ENCODE measurements at places on chromosomes 2 and 18.
A peak's percentile ranks its signal among the peaks of the same experiment; 100 is the strongest.

DNA sequence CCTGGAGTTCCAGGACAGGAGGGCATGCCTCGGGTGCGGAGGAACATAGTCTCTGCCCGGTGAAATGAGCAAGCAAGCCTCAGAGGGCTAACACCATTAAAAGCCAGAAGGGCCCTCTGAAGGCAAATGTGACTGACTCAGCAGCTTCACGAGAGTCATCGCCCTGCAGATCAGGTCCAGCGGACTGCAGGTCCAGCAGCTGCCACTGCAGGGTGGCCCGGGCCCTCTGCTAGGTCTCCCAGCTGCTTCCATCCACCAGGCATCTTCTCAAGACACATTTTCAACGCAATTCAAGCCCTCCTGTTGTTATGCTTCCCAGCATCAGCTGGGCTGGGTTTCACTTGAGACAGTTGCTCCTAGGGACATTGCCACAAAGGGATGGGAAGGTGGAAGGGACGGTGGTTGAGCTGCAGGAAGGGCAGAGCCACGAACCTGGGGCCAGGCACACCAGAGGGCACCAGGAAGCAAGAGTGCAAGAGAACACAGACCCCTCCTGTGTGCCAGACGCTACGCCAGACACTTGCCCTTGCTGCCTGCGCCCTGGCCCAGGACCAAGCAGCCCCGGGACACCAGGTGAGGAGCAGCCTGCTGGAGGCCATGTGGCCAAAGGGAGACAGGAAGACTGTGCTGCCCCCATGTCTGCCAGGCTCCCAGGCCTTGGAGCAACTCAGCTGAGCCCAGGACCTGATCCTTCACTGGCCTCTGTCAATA lies 173.0 kb downstream of the HDAC4 start:
- no peak for DNase-seq

DNA sequence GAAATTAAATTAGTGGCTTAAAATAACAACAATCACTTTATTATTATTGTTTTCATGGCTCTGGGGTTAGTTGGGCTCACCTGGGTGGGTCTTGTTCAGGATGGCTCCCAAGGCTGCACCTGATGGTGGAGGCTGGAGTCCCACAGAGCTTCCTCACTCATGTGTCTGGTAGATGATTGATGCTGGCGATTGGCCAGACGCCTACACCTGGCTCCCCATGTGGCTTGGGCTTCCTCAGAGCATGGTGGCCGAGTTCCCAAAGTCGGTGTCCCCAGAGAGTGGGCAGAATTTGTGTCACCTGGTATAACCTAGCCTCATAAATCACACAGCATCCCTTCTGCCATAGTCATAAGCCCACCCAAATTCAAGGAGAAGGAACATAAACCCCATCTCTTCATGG lies 18.2 kb downstream of the DBI start:
- DNase-seq: peak; percentile 27

DNA sequence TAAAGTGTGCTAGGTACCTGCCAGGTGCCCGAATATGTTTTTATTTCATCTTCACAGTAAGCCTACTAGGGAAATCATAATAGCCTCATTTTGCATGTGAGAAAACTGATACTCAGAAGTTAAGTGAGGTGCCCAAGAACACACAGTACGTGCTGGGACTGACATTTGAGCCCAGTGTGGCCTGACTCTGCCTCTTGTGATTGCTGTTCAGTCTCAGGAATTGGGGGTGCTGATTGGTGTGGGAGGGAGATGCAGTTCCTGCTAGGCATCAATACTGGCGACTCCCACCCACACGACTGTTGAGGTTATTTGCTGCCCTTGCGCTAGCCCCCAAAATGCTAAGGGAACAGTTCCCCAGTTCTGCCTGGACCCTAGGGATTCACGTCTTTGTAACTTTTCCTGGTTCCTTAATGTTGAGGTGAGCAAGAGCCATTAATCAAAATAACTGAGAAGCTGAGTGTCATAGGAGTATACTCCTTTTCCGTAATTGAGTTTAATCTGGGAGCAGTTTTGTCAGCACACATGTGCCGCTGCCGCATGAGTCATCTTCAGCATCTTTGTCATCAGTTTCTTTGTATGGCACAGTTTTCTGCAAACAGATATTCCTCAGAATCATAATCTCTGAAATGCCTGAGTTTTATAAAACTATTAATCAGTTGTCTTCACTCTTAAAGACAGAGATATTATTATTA lies 120.7 kb downstream of the NCK2 start:
- no peak for DNase-seq

- DNase-seq: no peak
Measured at GRCh38 chr2:219350710-219351221, 18.2 kb upstream of the RESP18 start.

DNA sequence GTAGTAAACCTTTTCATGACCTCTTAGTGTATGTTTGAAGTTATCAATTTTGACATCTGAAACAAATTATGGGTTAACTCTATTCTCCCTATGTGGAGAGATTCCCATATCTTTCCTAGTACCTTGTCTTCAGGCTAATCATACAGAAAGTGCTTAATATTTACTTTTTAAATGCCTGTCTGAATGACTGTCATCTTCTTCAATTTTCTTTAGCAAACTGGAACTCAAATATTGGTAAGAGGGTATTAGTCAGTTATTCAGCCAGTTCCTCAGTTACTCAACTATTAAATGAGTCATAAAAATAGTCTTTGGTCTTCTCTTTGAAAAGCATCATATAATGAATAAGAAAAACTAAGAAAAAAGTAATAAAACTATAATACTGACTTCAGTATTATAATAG lies 1038.0 kb upstream of the PIK3C3 start:
- DNase-seq: no peak

- peak; percentile 72 for DNase-seq
Measured at GRCh38 chr18:12726774-12727550, 24.1 kb downstream of the PSMG2 start.

GRCh38 chr18:5630057-5630899 lies 86.5 kb upstream of the EPB41L3 start:
- DNase-seq: peak; percentile 44

DNA sequence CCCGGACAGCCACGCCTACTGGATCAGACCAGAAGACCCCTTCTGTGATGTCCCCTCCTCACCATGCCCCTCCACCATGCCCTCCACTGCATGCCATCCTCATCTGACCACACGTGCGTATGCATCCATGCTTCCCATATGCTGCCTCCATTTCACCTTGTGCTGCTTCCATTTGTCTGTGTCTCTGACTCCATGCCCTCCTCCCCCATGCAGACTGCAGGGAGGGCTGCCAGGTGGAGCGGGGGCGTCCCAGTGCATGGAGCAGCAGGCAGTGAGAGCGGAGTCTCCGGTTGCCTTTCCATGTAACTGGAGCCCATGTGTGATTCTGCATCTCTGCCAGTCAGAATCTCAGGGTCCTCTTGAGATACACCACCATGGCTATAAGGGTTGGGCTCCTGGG lies 52.6 kb downstream of the COA5 start:
- DNase-seq: no peak

DNA sequence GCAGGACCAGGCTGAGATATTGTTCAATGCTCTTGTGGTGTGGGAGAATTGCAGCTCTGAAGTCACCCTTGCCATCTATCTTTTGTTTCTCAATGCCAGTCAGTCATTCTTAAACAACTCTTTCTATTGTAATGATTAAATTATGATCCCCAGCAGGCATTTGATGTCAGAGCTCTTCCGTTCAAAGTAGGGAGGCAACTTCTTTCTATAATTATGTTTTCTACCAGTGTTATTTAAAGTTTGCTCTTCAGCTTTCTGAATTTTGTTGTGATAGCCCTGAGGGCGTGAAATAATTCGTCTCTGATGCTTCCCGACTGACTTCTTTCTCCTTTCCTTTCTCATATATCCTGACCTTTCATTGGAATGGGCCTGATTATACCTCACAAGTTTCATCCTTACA lies 161.4 kb upstream of the KLHL14 start:
- no peak for DNase-seq

DNA sequence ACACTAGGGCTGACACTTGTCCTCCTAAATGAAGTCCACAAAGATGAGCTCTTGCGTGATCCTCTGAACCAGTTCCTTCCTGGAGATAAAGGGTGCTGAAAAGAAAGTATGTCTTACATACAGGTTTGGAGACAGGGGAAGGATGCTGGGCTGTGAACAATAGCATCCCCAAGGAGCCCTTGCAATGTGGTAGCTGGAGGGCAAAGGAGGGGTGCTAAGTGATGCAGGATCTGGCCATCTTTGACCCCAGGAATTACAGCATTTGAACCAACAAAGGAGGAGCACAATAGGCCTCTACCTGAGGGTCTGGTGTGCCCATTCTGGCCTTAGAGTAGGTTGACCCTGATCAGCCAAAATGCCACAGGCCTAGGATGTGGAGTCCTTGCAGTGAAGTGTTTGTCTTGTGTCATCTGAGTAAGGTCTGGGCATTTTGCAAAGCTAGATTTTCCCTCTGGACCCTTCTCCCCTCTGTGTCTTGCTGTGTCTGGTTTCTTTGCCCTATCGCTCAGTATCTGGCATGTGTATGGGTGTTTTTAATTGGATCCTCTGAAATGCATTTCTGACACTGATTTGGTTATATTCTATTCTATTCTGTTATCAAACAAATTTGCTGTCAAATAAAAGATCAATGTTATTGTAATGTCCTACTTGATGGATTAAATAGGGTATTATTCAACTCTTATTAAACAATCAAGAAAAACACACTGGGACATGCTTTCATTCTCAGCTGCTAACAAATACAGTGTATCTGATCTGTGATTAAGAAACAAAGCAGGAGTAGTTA lies 364.8 kb upstream of the MEIS1 start:
- no peak for DNase-seq

DNA sequence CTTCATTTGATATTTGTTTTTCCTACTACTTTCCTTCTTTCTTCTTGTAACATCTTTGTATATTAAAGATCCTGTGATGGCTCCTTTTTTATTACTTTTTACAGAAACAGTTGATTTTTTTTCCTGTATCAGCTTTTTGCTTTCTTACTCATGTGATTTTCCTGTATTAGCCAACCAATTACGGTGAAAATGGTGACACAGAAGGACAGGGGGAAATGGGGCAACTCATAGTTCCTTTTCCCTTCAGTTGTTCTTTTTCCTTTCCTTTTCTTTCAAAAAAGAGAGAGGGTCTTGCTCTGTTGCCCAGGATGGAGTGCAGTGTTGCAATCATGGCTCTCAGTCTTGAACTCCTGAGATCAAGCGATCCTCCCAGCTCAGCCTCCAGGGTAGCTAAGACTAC lies 117.8 kb downstream of the ATL2 start:
- no peak for DNase-seq

DNA sequence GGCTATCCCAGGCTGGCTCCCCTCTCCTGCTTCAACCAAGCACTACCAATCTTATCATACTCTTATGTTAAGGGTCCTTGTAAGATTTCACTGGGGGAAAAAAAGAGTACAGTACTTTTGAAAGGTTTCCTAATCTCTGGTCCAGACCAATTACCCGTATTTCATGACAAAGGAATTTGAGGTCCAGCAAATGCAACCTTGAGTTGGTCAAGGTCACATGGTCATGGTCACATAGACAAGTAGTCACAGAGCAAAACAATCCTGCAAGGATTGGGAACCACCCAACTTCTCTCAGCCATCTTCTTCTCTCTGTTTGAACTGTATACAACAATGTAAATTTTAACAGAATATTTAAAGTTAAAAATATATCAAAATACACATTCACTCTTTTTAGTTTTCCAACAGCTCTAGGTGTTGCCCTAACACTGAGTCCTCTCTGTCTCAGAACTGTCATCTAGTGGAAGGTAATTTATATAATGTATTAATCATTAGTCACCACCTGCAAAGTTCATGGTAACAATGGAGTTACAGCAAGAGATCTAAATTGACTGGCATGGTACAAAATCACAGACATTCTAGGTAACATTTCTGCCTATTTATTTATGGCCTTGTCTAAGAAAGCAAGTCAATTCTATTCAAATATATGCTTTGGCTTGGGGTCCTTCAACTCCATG lies 21.5 kb downstream of the DTNB start:
- no peak for DNase-seq

DNA sequence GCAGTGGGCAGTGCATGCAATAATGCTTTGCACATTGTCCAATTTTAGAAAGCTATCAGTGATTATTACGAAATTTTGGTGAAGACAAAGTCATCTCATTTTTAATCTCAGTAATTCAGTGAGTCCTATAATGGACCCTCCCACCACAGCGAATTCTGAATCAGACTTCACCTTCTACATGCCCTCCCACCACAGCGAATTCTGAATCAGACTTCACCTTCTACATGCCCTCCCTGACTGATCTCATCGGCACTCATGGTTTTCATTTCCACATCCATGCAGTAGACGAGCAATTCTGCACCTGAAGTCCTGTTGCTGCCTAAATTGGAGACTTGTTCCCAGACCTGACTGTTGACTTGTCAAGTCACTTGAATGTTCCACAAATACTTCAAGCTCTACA lies 522.3 kb downstream of the EIPR1 start:
- no peak for DNase-seq

DNA sequence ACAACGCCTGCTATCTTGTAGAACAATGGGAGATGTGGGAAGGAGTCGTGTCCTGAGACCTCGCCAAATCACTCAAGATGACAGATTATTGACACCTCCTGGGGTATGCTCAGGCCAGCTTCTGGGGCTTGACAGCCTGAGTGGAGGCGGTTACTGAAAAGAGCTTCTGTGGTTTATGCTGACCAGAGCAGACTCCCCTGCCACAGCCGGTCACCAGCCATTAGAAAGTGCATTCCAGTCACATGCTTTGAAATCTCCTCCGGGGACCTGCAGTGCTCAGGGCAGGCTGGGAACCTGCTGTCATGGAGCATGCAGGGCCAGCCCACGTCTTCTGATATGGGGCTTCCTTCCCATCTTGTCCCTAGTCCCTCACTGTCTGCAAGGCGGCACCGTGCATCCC lies 215.9 kb downstream of the SEPTIN10 start:
- no peak for DNase-seq

DNA sequence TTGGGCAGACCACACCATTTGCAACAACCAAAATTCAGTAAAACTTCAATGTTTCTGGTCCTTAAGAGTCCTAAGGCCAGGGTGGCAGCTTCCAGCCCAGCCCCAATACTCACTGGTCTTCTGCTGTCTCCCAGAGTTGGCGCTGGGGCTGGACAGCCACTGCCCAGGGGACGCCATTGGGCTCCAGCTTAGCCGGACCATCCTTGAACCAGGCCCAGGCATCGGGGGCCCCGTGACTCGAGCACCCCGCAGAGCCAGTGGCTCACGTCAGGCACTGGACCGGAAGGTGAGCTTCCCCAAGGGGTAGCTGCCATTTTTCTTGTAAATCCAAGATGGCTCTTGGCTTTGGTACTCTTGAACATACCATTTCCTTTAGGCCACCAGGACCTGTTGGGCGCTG lies 21.8 kb downstream of the SNED1 start:
- DNase-seq: no peak

- peak; percentile 73 for DNase-seq
Measured at GRCh38 chr2:235358981-235359471, 134.8 kb upstream of the AGAP1 start.

DNA sequence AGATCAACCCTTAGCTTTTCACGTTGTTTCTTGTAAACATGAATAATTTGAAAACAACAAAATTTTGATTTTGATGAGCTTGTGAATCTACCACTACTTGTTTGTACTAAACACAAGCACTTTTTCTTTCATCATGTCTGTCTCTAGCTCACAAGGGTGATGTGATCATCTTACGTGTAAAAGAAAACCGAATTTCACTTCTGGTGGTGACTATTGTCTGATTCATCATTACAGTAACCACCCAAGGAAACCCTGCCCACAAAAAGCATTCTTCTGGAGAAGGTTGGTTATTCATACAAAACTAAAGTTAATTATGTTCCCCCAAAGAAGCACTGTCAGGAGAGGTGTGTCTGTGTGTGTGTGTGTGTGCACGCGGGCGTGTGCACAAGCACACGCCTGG lies 285.4 kb downstream of the ZNF516 start:
- DNase-seq: no peak

- no peak for DNase-seq
Measured at GRCh38 chr2:10457846-10458598, 9.9 kb upstream of the ODC1 start.
